ENCODE measurements at places on chromosomes 6 and 20.
A peak's percentile ranks its signal among the peaks of the same experiment; 100 is the strongest.

GRCh38 chr6:63677282-63677681, 41.7 kb downstream of the PHF3 start:
- DNase-seq = no peak

- no peak for DNase-seq
Measured at GRCh38 chr6:1695546-1696462, 86.1 kb downstream of the FOXC1 start.

GRCh38 chr20:52751571-52751970, 220.6 kb upstream of the TSHZ2 start:
- no peak for DNase-seq

- no peak for DNase-seq
Measured at GRCh38 chr6:155962276-155962675, 506.6 kb upstream of the NOX3 start.

- DNase-seq = no peak
Measured at GRCh38 chr20:38579219-38579910, 1.6 kb upstream of the ADIG start.

- no peak for DNase-seq
Measured at GRCh38 chr6:169093066-169093723, 160.5 kb downstream of the THBS2 start.

- DNase-seq = peak; percentile 1
Measured at GRCh38 chr6:127343809-127344659, 625 bp upstream of the ECHDC1 start.

DNA sequence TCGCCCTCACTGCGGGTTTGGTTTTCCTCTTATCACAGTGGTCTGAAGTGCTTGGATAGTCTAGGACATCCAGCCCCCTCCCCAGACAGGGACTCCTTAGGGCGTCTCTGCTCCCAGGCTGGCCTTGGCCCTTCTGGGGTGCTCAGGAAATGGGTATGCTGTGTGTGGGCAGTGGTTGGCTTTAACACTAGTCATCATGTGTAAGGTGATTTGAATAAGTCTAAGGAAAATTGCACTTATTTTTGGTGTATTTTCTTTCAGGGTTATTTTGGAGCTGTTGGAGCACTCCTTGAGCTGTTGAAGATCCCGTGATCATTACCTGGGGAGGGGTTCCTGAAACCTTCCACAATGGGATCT, 33.8 kb downstream of the PANK2 start:
- no peak for DNase-seq

GRCh38 chr20:14234666-14235295, 102.6 kb downstream of the FLRT3 start:
- DNase-seq = no peak

GRCh38 chr20:15375836-15376235, 1038.4 kb upstream of the FLRT3 start:
- DNase-seq = no peak

GRCh38 chr6:88566746-88567534, 396.5 kb downstream of the RNGTT start:
- DNase-seq = no peak

DNA sequence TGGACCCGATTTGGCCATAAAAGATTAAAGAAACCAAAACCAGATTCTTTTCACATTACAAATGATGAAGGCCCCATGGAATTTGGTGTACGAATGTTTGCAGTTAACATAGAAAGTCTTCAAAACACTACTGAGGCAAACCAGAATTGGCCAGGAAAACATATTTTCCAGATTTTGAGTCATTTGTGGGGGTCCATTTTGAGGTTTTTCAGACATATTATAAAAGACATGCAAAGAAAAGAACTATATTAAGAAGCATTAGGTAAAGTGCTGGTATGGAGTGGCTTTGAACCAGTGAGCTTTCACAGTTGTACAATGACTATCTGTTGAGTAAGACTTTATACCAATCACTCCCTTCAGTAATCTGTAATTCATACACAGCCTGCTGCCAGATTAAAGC, 168.9 kb upstream of the COL21A1 start:
- DNase-seq = no peak

DNA sequence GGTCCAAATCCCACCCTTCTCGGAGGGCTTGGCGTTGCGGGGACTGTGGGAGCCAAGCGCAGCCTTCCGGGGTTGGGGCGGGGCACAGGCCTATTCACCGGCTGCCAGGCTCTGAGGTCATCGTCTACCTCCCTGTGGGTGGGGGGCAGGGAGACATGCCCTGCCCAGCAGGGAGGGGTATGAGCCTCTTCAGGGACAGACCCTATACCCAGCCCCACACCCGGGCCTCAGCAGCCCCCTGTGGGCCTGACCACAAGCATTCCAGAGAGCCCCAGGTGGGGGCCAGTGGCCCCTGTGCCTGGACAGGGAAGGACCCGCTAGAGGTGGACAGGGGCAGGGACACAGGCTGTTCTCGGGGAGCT, 11.6 kb downstream of the LAMA5 start:
- no peak for DNase-seq

Data from stimulated activated CD4-positive, alpha-beta T cell treated with anti-CD3 and anti-CD28 coated beads, Interleukin-12 subunit alpha, Interleukin-12 subunit beta, amount 100 ng/mL, for 48 hours (primary cell).